ENCODE measurements at places on chromosomes 11 and 22.

DNA sequence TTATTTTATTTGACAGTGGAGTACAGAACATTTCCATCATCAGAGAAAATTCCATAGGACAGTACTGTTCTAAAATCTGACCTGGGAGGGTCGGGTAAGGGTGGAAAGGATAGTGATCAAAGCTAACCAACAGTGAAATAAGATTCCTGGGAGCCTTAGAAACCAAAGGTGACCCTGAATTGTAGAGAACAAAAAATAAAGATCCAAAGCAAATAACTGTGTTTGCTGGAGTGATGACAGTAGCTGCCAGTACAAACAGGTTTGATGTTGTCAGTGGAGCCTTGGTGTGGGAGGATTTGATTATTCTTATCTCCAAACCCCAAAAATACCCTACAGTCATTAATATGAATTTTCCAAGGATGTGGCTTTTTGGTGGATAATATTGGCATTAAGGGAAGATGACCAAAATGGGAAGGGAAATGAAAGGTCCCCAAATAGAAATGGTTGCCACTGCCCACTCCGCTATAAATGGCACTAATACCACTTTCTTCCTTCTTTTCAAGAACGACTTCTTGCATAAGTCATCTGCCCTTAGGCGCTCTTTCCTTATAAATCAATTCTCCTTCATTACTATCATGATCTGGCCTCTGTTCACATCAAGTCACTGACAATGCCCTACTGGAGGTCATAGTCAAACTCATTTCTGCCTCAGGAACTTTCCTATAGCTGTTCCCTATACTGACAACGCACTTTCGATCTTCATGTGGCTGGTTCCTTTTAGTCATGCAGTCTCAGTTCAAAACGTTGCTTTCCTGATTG is 44.4 kb downstream of the EHF start:
- no peak for DNase-seq

DNA sequence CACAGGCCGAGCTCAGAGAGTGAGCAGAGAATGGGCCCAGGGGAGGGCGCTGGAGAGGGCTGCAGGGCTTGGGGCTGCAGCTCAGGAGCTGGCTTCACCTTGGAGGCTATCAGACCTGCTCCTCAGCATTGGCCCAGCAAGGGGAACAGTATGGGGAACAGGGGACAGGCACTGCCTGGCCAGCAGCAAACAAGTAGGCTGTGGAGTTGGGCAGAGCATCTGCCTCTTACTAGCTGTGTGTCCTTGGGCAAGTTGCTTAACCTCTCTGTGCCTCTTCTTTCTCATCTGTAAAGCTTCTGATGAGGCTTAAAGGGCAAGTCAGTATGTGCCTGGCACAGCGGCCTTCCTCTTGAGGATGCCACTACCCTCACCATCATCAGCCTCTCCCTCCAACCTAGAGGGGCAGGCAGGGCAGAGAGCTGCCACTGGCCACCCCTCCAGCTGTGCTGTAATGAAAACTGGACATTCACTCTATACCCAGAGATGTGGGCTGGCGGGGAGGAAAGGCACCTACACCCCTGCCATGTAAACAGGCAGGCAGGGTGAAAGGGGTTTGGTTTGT is 7.5 kb upstream of the CDKN1C start:
- DNase-seq = no peak

DNA sequence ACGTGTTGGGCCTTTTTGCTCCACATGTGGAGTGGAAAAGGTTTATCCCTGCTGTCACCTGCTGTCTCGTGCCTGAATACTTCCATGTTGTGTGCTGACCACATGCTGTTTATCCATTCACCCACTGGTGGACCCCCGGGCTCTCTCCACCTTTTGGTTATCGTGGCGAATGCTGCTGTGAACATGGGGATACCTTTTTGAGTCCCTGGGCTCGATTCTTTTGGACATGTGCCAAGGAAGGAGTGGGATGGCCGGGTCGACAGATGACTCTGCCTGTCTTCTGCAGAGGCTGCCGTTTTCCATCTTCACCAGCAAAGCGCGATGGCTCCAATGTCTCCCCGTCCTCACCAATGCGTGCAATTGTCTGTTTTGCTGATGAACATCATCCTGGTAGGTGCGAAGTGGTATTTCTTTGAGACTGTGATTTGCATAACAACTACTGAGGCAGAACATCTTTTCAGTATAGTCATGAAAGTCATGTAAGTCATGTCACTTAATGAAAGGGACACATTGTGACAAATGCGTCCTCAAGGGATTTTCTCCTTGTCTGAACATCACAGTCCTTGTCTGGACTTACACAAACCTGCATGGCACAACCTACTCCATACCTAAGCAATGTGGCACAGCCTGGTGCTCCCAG is 758.7 kb downstream of the BRD1 start:
- DNase-seq = no peak

DNA sequence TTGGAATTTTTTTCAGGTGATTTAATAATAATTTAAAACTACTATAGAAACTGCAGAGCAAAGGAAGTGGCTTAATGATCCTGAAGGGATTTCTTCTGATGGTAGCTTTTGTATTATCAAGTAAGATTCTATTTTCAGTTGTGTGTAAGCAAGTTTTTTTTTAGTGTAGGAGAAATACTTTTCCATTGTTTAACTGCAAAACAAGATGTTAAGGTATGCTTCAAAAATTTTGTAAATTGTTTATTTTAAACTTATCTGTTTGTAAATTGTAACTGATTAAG is 3.4 kb downstream of the MALAT1 start:
- DNase-seq = no peak

GRCh38 chr22:26828311-26828710 is 170.9 kb downstream of the MIAT start:
- no peak for DNase-seq

DNA sequence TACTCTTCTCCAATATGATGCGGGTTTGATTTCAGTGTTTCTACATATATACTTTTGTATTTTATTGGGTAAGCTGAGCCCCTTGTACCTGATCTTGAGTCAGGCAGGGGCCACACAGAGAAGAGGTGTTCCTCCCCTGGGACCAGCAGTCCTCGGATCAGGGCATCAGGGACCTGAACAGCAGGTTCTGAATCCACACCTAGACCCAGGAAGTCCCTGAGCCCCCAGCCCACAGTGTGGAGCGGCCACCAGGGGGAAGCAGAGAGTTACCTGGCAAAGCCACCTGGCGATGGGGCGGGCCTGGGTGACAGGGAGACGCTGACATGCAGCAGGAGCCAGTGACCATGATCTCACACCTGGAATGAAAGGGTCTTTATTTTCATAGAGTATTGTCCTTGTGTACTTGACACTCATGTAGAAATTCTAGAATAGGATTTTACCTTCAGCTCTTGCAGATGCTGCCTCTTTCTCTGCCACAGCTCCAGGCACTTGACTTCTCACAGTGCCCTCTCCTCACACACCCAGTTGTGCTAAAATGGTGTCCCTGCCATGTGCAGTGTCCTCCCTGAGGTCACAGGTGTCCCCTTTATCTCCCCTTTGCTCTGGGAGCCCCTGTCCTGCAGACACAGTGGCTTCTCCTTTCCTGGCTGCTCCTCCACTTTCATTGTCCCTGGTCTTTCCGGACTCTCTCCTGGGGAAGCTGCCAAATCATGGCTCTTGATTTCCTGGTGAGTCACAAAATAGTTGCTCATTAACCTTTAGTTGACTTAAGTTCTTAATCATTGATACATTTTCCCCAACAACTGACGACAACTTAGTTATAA is 48.5 kb downstream of the GGTLC2 start:
- DNase-seq = peak; percentile 33

- DNase-seq = no peak
Observed at GRCh38 chr11:104343578-104343977, 179.6 kb upstream of the PDGFD start.

GRCh38 chr22:20798974-20799373 is 25.1 kb downstream of the SERPIND1 start:
- no peak for DNase-seq

DNA sequence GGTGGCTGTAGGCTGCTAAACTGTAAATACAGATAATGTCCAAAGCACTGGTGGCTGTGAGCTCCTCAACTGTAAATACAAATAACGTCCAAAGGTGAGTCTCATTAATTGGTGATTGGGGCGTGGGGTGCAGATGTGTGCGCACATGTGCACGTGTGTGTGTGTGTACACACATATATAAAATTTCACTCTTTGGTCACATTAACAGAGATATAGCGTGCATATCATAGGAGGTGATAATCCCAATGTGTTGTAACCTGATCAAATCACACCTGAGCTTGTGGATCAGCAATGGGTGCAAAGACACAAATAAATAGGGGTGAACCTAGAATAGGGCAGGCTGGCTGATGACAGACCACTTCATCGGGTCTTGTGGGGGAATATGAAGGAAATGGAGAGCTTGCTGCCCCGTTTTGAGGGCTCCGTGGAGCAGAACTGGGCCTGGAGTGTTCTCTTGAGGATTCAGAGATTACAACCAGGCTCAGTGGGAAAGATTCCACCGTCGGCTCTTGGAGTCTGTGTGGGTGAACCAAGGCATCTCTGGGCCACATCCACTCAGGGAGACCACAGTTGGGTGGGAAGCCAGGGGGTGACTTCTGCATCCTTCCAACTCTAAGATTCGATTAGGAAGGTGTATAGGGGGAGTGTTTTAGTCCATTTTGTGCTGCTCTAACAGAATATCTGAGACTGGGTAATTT is 24.9 kb upstream of the OSBPL5 start:
- no peak for DNase-seq

GRCh38 chr22:20422271-20423007 is 15.2 kb downstream of the SCARF2 start:
- DNase-seq = no peak

GRCh38 chr11:44785856-44786607 is 59.3 kb downstream of the TSPAN18 start:
- DNase-seq = no peak

- no peak for DNase-seq
Observed at GRCh38 chr11:95404370-95404769, 173.4 kb upstream of the SESN3 start.

DNA sequence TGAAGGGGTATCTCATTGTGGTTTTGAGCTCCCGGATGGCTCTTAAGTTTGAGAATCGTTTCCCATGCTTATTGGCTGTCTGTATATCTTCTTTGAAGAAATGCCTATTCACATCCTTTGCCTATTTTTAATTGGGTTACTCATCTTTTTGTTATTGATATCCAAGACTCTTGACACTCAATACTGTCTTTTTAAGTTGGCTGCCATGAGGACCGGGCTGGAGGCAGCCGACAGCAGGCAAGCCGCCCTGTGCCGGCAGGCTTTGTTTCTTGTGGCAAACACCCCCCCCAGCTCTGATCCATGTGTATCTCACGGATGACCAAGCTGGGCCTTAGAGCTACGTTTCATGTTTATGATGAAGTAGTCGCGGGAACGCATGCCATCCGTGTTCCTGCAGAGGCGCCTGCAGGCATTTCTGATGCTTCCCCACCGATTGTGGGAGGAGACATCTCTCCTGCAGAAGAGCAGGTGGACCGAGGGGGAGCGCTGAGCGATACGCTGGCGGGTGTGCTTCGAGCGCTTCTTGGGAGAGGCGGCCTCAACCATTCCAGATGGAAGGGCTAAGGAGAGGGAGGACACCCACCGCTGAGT is 95.8 kb downstream of the TBC1D22A start:
- no peak for DNase-seq

DNA sequence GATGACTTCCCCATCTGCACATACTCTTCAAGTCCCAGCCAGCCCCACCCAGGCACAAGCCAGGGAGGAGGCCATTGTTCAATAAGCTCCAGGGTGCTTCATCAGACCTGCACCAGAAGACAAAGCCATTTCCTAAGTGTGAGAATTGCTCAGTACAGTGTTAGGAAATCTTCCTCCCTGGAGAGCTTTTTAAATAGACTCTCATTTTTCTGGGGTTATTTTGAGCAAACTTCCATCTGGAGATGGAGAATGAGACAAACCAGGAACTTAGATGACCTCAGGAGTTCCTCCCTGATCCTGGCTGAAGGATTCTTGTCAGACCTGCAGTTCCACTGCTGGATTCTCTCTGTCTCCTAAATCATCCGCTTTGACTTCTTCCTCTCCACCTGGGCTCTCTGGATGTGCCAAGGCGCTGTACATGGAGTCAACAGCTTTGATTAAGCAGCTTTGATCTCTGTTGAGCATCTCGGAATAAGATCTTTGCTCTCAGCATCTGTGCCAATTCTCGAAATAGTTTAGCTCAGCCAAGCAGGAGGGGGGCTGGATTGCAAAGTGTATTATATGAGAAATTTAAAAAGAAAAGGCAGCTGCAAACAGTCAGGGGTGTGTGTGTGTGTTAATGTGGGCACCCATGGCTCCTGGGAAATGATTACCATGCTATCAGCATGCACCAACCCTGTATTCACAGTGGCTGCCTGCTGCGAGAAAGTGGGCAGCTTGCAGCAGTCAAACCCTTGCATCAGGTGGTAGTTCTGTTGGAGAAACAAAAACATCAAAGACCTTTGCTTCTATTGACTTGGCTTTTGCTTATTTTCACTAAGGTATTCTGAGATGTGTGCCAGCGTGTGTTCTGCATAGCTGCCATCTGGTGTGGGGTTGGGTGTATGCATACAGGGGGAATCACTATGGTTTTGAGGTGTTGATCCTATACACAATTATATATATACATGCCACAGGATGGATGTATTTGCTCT is 70.2 kb upstream of the NAV2 start:
- DNase-seq = no peak

- DNase-seq = no peak
Observed at GRCh38 chr11:20364341-20364792, 853 bp downstream of the HTATIP2 start.

- DNase-seq = no peak
Observed at GRCh38 chr11:19589567-19590260, 122.9 kb upstream of the NAV2 start.

- no peak for DNase-seq
Observed at GRCh38 chr11:61874377-61874809, 17.0 kb downstream of the FADS3 start.

- DNase-seq = no peak
Observed at GRCh38 chr11:25910086-25910485, 421.8 kb upstream of the ANO3 start.

DNA sequence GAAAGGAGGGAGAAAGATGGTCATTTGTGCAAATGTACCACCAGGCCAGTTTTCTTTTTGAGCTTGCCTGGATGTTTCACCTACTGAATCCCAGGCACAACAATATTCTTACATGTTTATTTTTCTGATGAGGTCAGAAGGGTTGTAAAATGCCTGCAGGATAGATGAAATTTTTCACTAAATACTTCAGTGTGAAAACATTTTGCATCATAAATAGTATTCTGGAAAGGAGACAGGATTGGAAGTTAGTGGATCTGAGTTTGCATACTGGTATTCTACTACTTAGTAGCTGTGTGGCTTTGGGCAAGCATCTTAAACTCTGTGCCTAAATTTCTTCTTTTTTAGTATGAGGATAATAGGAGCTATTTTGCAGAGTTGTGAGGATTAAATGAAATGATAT is 24.8 kb downstream of the RNF169 start:
- DNase-seq = no peak

Data from activated CD4-positive, CD25-positive, alpha-beta regulatory T cell treated with anti-CD3 and anti-CD28 coated beads, Interleukin-2, amount 50 U/mL, for 16 hours (primary cell).